ENCODE measurements at places on chromosomes 16 and 17.

DNA sequence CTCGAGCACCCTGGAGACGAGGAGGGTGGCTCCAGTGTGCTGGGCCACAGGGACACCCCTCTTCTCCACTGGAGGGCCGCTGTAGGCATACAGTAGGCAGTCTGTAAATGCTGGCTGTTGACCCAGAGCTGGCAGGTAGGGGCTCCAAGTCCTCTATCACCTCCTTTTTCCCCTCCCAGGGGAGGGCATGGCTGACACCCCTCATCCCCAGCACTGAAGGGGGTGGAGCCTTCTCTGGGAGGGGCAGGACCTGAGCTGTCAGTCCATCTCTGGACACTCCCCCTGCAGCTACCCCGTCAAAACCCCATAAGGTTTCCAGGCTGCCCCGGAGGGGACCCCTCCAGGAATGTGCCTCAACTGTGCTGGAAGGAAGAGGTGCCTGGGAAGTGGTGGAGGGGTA, 2.4 kb downstream of the KCNJ12 start:
- no peak for DNase-seq

DNA sequence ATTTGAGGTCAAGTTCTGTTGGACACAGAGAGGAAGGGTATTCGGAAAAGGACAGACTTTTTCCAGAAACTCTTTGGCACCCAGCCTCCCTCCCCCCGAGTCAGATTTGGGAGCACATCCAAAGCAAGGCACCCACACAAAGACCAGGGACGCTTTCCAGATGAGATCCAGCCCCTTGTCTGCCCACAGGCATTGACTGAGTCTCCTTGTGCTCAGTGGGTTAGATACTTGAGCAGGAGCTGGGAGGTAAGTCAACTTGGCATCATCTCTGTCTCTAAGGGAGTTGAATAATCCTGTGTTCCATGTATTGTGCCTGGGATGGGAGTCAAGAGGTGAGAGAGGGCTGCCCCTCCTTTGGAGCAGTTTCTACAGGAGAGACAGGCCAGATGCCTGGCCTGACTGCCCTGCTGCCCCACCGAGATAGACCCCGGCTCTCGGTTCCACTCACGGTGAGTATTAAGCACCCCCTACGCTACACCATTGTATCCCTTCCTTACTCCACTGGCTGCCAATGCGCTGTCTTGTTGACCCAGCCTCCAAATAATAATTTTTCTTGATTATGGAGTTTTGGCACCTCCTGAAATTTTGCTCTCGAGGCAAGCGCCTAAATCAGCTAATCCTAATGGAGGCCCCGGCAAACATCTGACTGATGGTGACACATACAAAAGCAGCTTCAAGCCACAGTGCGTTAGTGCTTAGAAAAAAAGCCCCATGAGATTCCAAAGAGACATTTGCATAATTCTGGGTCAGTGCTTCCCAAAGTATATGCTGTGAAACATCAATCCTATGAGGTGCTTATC, 29.6 kb upstream of the MAP3K14 start:
- no peak for DNase-seq

- DNase-seq: no peak
Observed at GRCh38 chr17:45677770-45678169, 106.3 kb upstream of the CRHR1 start.

GRCh38 chr17:17309356-17309755, 6.2 kb downstream of the NT5M start:
- DNase-seq: no peak

- no peak for DNase-seq
Observed at GRCh38 chr17:19378416-19379360, at the start of gene MAPK7. MAPK7 (plus strand) TSS chr17:19378498; CDS start chr17:19378901, 403 bp downstream.

GRCh38 chr17:44281570-44281969, 13.6 kb upstream of the SLC4A1 start:
- DNase-seq: no peak

- no peak for DNase-seq
Observed at GRCh38 chr17:58680038-58680369, 11.8 kb downstream of the TEX14 start.

DNA sequence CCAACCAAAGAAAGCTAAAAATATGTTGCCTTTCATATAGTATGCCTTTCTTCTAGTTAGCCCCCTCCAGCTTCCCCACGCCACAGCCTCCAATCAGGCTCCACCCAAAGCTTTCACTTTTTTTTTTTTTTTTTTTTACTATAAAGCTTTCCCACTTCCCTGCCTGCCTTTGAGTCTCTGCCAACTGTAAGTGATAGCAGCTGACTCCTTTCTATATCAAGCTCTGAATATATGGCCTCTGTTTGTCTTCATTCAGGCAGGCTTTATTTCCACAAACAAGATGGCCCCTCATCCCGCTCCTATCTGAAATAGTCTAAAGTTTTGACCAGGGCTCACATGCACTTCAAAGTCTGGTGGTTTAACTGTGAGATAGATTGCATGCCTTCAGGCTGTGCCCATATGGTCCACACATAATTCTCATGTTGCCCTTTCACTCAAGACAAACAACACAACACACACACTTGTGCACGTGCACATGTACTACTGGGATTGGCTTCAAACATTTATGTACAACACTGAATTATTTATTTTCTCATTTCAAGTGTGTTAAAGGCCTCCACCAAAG, 39.8 kb upstream of the DYNLRB2 start:
- DNase-seq: no peak

GRCh38 chr17:17692353-17693252, 11.3 kb downstream of the RAI1 start:
- DNase-seq: no peak

GRCh38 chr17:33145941-33146340, 147.2 kb downstream of the ASIC2 start:
- no peak for DNase-seq

DNA sequence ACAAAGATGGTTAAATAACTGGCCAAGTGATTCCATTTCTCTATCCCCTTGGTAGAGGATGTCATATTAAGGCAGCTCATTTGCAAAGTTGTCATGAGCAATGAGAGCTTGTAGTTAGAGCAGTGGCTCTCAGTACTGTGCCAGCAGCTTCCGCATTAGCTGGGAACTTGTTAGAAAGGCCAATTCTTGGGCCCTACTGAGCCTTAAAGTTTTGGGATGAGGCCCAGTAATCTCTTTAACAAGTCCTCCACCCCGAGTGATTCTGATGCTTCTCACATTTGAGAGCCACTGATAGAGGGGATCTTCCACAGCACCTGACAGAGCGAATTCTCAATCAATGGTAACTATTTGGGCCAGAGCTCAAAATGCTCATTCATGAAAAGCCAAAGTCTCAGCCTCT, 20.2 kb upstream of the CCL1 start:
- DNase-seq: no peak

GRCh38 chr17:61000911-61001310, 323.3 kb downstream of the BCAS3 start:
- no peak for DNase-seq
